HL-60 (cell line): ENCODE measurements at places on chromosomes 3 and 15.

DNA sequence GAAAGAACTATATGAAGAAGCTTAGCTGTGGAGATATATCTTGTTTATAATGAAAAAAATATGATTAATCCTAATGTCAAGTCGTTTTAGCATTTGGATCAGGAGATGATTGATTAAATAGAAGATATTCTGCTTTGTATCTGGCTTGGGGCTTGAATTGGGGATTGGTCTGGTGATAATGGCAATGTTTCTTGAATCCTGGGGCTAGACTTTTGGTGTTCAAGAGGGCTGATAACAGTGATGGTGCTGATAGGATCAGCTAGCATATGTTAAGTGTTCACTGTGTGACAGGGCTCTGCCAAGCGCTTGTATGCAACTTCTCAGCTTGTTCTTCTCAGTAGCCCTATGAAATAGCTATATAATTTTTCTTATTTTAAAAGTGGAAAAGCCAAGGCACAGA lies 20.2 kb downstream of the CNOT10 start:
- no peak for DNase-seq

- DNase-seq, result no peak
Observed at GRCh38 chr3:56867671-56868070, 65.9 kb upstream of the ARHGEF3 start.

- DNase-seq, result no peak
Observed at GRCh38 chr3:139586420-139587017, 47.0 kb upstream of the RBP1 start.

DNA sequence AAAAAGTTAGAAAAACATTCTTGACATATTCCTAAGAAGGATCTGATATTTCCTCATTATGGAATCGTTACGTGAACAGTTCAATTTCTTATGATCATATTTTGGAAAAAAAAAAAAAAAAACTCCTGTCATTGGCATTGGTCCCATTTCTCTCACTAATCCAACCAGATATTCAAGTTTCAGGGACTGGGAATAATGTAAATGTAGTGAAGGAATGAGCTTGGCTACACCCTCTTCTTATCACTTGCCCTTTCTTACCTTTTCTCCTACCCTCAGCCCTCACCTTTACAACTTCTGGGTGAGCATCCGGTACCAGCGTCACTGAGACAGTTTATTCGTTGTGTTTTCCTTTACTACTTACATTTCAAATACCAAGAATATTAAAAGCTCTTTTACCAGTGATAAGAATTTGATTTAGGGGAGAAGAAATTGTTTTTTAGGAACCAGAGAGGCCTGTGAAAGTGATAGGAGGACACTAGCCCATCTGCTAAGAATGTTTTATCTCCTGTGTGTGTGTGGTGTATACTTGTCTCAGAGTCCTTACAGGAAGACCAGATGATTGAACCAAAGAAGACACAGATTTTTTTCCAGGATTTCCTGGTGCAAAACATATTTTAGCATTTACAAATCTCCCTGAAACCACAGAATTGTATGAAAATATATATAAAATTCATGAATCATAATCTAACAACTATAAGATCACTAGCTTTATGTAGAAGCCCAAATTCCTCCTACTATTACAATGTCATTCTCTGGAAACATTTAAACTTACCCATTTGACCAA lies 946.7 kb downstream of the ZPLD1 start:
- no peak for DNase-seq

GRCh38 chr3:53707222-53707621 lies 139.0 kb downstream of the CHDH start:
- DNase-seq, result no peak

DNA sequence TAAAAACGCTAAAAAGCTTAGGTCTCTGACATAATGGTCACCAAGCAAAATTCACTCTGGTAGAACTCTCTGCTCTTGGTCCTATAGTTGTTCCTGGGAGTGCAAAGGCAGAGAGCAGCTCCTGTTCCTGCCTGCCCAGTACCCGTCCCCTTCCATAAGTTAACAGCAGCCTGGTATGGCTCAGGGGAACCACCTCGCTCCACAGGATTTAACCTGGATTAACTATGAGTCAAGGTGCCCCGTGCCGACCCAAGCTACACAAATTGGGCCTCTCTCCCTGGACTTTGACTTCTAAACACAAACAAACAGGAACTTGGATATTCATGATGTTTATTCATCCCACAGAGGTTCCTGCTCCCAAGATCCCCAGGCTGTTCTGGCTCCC lies 32.1 kb downstream of the SCAP start:
- no peak for DNase-seq

DNA sequence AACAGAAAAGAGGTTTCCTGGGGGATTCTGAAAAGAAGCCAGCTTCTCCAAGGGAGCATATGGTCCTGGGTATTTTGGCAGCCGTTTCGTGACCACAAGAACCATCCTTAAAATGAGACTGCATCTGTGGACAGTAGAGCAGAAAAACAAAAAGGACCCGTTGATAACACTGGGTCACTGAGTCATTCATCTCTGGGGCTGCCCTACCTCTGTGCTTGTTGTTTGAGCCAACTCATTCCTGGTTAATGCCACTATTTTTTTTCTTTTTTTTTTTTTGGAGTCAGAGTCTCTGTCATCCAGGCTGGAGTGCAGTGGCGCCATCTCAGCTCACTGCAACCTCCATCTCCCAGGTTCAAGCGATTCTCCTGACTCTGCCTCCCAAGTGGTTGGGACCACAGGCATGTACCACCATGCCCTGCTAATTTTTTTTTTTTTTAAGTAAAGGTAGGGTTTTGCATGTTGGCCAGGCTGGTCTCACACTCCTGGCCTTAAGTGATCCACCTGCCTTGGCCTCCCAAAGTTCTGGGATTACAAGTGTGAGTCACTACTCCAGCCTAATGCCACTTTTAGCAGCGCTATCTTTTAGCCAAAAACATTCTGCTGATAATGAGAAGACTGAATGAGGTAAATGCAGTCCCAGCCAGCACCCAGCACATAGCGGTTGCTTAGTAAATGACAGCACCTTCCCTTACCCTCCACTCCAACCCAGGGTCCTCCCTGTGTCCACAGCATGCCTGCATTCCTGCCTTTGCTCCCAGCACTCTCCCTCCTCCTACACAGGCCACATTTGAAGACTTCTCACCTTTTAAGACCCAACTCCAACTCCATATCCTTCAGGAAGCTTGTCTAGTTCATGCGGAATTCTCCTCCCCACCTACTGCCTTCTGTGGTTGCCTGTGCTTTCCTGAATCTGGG lies 9.1 kb upstream of the ISL2 start:
- no peak for DNase-seq

GRCh38 chr3:186003610-186004009 lies 65.8 kb upstream of the TRA2B start:
- DNase-seq, result no peak

DNA sequence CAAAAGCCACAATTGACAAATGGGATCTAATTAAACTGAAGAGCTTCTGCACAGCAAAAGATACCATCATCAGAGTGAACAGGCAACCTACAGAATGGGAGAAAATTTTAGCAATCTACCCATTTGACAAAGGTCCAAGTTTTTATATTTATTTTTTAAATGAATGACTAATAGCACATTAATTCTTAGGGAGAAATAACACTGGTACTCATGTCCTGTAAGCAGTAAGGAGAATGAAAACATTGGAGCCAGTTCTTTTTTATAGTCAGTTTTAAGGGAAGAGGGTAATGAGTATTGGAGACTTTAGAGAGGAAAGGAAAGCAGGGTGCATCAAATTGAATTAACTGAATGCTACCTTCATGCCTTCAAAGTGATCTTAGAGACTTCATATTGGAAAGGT lies 404.7 kb upstream of the TGFBR2 start:
- no peak for DNase-seq

- DNase-seq, result no peak
Observed at GRCh38 chr3:73136941-73137340, 75.5 kb downstream of the EBLN2 start.

DNA sequence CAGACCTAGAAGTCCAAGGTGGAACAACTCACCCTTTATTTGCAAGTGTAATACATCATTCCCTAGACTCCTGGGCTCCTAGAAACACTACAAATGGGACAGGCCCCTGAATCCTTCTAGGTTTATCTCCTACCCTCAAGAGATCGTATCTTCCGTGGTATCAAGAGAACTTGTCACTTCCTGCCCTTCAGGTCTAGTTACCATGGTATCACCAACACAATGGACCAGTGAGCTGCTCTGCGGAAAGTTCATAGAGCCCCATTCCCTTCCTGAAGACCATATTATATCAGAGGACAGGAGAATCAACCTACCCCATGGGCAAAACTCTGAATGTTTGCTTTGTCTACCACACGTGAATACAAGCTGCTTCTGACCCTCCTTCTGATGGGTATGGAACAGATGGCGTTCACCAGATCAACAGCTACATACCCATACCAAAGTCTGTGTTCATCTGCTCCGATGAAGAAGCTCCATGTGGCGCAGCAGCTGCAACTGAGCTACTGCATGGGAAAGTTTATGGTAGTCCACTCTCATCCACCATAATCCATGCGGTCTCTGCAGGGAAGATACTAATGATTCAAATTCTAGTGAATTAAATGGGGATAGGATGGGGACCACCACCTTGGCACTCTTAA lies 84.6 kb upstream of the KLF13 start:
- no peak for DNase-seq

- DNase-seq, result no peak
Observed at GRCh38 chr3:170081079-170081741, 43.4 kb downstream of the GPR160 start.

DNA sequence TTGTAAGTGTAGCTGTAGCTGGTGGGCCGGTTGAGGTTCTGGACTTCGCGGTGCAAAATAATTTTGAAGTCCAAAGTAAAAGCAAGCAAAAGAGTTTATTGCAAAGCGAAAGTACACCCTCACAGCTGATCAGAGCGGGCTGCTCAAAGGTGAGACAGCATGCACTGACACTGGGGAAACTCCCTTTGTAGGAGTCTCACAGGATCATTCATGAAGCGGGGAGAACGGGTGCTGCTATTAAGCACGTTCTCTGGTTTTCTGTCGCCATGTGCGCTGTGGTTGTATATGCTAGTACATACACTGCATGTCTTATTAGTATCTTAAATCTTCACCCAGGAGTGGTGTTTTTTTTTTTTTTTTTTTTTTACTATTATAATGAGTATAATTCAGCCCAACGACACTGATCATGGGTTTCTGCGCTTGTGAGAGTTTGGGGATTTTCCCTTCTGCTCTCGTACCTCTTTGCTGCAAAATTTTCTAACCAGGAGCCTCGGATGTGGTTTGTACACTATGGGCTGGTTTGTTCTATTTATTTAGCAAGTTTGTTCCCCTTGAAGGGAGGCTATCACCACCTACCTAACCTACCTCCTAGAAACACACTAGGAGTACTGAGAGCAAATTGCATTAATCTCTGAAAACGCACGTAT lies 1.4 kb upstream of the AP4E1 start:
- peak; percentile 18 for DNase-seq

DNA sequence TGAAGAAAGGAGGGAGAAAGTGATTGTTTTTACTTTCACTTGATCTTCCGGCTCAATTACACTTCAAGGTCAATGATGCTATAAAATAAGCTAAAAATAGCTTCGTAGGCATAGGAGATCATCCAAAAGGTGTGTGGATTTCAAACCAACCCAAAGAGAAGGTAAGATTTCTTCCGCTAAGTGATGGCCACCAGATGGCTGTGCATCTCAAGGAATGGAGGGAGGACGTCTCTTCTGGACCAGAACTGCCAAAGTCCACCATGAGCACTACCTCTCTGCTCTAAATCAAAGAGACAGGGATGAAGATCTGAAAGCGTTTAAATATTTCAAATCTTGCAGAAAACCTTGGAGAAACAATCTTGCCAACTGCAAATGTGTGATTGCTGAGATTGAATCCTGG lies 199.1 kb upstream of the ZPLD1 start:
- no peak for DNase-seq

GRCh38 chr15:47792231-47792630 lies 74.9 kb downstream of the SEMA6D start:
- DNase-seq, result no peak

DNA sequence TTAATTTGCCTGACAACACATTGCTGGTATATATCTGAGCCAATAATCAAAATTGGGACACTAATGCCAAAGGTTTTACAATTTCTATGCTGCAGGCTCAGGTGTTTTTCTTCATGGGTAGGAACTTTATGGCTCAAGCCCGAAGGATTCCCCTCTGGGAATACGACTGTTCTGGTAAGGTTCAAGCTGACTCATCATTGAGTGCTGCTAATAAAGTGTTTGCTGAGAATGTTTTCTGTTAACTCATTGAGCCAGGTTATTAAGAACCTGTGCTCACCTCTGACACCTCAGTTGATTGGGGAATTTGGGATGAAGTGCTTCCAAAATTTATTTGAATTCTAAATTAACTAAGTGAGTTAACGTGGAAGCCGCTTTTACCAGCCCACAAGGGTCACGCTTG lies 135.8 kb upstream of the CTDSPL start:
- DNase-seq, result no peak

DNA sequence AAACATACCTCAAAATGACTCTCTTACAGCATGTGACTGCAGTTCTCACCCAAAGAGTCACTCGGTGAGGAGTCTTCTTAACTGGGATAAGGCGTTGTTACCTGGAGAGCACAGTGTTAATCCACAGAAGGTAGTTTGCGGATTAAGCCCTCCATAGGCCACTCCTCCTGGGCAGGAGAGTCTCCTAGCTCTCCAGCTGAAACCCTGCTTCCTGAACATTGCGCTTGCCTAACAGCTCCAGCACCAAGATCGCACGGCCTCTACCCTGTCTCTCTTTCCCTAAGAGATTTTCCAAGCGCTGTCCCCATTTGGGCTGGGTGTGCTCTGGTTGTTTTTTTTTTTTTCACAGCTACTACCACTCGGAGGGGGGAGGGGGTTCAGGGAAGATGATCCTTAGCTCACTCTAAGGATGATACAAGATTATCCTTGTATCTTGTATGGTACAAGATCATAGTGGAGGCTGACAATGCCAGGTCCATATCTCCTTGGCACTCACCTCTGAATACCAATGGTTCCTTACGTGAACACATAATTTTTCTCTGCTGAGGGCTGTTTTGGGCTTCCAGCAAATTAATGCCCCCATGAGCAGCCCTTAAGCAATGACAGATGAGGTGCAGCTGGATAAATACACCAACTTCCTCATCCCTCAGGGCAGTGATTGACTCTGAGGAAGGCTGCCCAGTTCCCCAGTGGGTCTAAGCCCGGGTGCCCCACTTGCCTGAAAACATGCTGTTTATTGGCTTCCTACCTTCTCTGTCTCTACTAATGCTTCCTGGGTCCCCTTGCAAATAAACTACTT lies 185.2 kb upstream of the TSC22D2 start:
- DNase-seq, result no peak

GRCh38 chr3:82081351-82081750 lies 319.9 kb upstream of the GBE1 start:
- DNase-seq, result no peak

- no peak for DNase-seq
Observed at GRCh38 chr15:66819084-66819483, 117.0 kb downstream of the SMAD6 start.

GRCh38 chr3:177190756-177191681 lies 6.3 kb downstream of the TBL1XR1 start:
- DNase-seq, result no peak

DNA sequence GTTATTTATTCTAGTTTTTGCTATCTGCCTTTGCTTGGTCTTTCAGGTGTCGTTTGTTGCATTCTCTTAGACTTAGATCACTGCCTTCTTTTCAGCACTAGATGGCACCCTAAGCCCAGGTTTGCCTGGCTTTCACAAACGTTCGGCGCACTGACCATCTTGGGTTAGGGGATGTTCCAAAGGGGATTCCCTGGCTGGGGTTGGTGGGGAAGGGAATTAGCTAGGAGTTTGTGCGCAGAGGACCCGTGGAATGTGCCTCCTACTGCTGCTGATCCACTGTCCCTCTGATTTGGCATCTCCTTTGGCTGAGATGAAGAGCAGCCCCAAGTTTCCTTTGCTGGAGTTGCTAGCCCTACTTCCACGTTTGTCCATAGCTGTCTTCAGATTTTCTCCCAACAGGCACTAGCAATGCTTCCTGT lies 33.9 kb downstream of the PFN2 start:
- DNase-seq, result peak; percentile 24

- no peak for DNase-seq
Observed at GRCh38 chr15:77160562-77161478, 89.9 kb upstream of the TSPAN3 start.
